ENCODE measurements at places on chromosomes 1 and 21.

GRCh38 chr1:1161683-1162079 is 12.0 kb upstream of the TTLL10 start:
- DNase-seq: no peak

- no peak for DNase-seq
Observed at GRCh38 chr1:1399872-1400575, 889 bp upstream of the CCNL2 start.

GRCh38 chr1:29363536-29363935 is 127.2 kb downstream of the PTPRU start:
- no peak for DNase-seq

DNA sequence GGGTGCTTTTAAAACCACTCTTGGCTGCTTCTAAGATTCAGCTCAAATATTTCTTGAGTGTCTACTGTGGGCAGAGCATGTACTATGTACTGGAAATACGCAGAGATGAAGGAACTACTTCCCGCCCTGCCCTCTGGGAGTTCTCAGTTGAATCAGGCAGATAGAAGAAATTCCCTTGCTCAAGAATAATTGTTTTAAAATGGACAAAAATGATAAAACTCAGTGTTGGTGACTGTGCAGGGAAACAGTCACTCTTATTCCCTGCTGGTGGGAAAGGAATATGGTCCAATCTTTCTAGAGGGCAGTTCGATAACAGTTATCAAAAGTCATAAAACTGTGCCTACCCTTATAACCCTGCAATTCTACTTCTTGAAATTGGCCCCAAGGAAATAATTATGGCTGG is 16.9 kb upstream of the GRHL3 start:
- DNase-seq: no peak

- no peak for DNase-seq
Observed at GRCh38 chr1:89945852-89946476, 48.9 kb upstream of the ZNF326 start.

DNA sequence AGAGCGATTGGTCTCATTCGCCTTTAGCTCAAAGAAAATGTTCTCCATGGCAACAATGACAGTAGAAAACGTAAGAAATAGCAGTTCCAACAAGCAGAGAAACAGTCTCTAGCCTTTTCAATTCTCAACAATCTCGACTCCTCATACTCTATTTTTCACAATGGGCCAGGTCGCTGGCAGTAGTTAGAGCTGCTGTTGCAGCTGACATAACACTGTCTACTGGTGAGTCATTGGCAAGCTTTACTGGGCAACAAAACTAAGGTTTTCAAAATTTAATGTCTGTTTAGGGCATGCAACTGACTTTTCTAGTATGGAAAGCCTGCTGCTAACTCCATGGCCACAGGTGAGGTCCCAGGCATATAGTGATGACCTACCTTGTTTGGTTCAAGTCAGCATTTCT is 221.1 kb upstream of the KAZN start:
- no peak for DNase-seq

DNA sequence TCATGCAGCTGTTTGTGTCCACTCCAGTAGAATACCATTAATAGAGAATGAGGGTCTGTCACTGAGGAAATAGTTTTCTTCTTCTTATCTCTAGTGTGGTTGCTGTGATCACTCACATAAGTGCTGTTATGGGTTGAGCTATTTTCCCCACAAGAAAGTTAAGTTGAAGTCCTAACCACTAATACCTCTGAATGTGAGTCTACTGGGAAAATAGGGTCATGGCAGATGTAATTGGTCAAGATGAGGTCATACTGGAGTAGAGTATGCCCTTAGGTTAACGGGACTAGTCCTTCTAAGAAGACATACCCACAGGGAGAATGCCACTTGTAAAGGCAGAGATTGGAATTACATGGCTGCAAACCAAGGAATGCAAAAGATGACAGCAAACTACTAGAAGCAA is 70.5 kb upstream of the COL24A1 start:
- DNase-seq: no peak

GRCh38 chr21:46368533-46369285 is 44.8 kb downstream of the PCNT start:
- DNase-seq: no peak

- DNase-seq: no peak
Observed at GRCh38 chr1:180916012-180916770, 3.5 kb downstream of the KIAA1614 start.

GRCh38 chr1:169802888-169803287 is 8.2 kb upstream of the METTL18 start:
- no peak for DNase-seq

- DNase-seq: no peak
Observed at GRCh38 chr1:85178396-85178795, 22.4 kb downstream of the SYDE2 start.

DNA sequence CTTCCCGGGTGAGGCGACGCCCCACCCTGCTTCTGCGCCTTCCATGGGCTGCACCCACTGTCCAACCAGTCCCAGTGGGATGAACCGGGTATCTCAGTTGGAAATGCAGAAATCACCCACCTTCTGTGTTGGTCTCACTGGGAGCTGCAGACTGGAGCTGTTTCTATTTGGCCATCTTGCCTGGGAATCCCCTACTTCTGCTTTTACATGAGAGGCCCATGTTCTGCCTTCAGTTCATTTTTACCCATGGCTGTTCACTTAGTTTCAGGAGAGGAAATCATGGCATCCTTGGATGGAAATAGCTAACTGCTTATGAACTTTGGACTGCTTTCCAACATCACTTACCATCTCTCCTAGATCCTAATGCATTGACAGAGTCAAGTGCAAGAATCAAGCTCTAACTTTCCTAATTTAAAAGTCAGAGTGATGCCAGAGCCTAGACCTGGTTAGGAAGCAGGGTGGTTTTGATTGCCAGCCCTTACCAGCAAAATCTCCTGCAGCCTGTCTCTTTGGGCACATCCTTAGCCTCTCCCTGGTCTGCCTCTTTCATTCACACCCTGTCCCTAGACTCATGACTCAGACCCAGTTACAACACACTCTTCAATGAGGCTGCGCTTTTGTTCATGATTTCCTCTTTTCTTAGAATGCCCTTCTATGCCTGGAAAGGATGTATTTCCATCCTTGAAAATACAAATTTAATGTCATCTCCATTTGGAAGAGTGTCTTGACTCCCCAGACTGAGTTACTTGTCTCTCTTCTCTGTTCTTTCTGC is 137.2 kb downstream of the KCTD3 start:
- DNase-seq: no peak

GRCh38 chr1:169124459-169124858 is 18.0 kb downstream of the ATP1B1 start:
- no peak for DNase-seq

DNA sequence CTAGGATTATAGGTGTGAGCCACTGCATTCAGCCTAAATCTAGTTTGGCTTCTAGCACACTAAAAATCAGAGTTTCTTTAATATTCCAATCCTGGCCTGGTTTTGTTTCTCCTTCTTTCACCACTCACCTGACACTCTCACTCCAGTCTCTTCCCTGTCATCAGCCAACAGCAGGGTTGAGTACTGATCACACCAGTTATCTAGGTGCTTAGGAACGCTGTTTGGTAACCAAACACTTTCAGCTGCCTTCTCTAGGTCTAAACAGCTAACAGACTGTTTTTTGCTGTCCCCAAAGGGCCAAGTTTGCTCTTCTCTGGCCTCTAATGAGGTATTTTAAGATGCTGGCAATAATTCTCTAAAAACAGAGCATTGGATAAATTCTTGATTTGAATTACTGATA is 17.7 kb upstream of the FRRS1 start:
- DNase-seq: no peak

- no peak for DNase-seq
Observed at GRCh38 chr1:31510853-31511789, 65.2 kb upstream of the TINAGL1 start.

GRCh38 chr1:30882678-30883388 is 25.7 kb downstream of the SDC3 start:
- no peak for DNase-seq
